Fibroblast of mammary gland (primary cell): ENCODE measurements at places on chromosomes 7 and 10.

GRCh38 chr10:92997620-92998019 lies 63.0 kb upstream of the CYP26C1 start:
- no peak for DNase-seq

GRCh38 chr7:42704710-42705109 lies 207.2 kb downstream of the C7orf25 start:
- no peak for DNase-seq

GRCh38 chr10:124864421-124865193 lies 63.0 kb downstream of the ABRAXAS2 start:
- DNase-seq = no peak

DNA sequence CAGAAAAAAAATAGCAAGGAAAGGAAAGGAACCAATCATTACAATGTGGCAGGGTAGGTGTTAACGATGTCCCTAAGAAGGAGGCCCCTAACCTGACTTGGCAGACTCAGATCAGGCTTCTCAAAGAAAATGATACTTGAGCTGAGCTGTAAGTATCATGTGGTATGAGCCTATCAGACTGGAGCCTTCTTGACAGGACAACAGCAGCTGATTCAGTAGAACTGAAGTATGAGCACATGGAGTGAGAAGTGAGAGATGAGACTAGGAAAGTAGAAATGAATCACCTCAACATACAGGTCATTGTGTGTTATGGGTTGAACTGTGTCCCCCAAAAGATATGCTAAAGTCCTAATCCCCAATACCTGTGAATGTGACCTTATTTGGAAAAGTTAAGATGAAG lies 66.3 kb downstream of the MTERF1 start:
- DNase-seq = no peak

DNA sequence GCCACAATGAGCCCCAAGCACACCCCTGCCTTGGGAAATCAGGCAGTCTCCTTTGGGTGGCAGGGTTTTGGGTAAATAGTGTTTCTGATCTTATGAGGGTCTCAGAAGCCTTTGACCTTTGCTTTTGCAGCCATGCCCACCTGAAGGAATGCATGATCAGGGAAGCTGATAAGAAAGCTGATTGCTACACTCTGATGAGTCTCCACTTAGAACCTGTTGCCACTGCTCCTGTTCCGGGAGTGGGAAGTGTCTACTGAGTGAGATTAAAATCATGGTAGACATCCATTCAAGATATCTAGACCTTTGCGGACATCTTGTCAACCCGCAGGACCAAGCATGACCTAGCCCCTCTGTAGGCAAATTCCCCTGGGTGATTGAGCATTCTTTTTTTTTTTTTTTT lies 282.6 kb downstream of the SKIDA1 start:
- no peak for DNase-seq
